ENCODE measurements at places on chromosomes 1 and 21.

DNA sequence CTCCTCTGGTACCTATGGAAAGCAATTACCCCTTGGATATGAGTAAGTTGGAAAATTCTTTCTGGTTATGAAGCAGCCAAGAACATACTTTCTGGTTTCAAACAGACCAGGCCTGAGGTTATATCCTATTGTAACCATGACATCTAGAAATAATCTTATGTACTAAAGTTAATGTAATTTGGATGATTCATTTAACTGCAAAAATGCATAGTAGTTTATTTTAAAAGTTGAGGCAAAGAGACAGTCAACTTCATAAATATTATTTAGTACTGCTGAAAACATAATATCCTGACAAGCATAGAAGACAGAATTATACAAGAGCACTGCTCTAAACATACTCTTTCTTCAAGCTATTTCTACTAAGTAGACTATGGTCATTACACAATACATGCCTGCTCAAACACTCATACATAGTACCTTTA lies 25.5 kb downstream of the ODF2L start:
- no peak for DNase-seq

DNA sequence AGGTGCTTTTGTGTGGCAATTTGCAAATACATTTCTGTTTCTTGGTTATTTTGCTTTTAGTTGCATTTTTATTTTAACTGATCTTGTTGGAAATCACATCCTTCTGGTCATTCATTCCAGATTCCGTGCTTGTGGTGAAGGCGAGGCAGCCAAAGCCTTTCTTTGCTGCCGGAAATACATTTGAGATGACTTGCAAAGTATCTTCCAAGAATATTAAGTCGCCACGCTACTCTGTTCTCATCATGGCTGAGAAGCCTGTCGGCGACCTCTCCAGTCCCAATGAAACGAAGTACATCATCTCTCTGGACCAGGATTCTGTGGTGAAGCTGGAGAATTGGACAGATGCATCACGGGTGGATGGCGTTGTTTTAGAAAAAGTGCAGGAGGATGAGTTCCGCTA lies 34.8 kb upstream of the CD101 start:
- no peak for DNase-seq

GRCh38 chr1:183306317-183307042 lies 111.7 kb downstream of the NMNAT2 start:
- no peak for DNase-seq

- no peak for DNase-seq
Measured at GRCh38 chr1:21763694-21764419, 19.1 kb downstream of the USP48 start.

DNA sequence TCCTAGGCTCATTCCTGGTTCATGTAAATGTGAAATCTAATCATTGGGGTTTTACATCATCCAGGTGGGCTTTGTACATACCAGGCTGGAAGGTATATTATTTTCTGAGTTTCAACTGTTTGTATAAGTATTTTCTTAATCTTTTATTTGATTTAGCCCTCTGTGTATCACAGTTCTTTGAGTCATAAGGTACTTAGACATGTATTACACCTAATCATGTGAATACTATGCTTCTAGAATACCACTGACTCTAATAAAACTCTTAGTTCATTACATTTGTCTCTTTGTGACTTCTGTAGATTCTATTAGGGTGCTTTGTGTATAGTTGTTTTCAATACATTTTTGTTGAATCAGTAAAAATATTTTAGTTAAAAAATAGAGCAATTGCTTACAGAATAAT lies 92.8 kb downstream of the ZFYVE9 start:
- no peak for DNase-seq

DNA sequence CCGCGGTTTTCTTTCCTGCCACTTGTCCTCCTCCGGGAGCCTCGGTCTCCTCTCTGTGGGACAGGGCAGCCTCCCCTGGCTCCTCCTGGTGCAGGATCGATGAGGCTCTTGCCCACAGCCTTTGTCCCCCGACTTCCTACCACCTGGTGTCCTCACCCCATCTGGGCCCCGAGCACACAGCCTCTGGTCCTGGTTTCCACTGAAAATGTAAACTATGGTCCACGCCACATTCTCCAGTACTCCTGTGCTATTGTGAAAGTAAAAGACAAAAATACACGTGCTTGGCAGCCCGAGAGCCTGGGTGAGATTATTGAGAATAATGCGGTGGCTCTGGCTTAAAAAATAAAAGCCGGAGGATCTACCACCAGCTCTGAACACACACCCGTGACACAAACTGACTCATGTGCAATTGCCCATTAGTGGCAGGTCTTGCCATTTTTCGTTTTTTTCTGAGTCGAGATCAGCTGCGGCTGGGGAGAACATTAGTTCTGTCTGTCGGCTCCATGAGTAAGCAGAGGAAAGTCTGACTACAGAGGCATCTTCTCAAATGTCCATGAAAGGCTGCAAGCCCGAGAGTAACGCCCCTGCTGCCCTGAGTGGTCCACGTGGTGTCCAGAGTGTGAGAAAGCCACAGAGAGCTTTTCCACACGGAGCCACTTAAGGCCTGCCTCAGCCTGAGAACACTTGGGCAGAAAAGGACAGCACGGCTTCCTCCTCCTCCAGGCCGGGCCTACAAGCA lies 5.7 kb upstream of the COL6A2 start:
- peak; percentile 93 for DNase-seq

- peak; percentile 88 for DNase-seq
Measured at GRCh38 chr1:45769261-45769932, 18.9 kb upstream of the IPP start.

GRCh38 chr1:57345916-57346315 lies 77.9 kb downstream of the DAB1 start:
- no peak for DNase-seq

DNA sequence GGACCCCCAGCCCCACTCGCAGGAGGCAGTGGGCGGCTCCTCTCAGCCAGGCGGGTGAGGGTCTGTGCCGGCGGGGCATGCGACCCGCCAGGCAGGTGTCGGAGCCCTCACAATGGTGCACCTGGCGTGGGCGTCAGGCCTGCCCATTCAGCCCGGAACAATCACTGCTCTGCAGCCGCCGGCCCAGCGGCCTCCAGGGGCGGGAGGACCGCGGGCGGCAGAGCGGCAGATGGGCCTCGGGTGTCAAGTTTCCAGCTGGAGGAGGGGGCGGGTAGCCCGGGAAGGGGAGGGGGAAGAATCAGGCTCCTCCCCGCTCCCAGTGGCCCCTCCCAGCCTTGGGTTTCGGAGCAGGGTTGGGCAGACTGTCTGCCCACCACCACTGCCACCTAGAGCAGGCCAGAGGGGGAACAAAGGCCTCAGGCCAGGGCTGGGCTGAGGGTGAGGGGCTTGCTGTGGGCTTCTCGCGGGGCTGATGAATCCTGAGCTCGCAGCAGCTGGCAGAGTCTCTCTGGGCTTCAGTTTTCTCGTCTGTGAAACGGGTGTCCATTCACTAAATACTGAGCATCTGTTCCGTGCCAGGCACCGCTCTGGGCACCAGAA lies 39.5 kb upstream of the CASZ1 start:
- DNase-seq = peak; percentile 19

DNA sequence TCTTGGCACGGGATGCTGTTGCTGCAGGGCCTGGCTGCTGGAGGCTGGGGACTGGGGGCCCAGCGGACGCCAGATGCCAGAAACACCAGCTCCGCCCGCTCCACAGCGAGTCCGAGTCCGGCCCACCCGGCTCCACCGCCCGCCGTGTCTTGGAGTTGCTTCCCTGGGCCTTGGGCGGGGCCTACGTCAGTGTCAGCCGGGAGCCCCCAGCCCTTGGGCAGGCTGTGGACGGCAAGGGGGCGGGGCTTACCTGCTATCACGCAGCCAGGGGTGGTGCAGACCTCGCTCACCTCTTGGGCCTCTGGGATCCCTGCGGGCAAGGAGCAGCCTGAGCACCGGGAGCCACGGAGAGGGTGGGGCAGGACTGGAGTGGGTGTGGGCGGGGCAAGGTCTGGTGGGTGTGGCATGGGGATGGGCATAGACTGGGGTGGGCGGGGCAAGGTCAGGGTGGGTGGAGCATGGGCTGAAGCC lies 21.8 kb downstream of the MMEL1 start:
- DNase-seq = no peak

GRCh38 chr1:24045771-24046170 lies 65.6 kb upstream of the SRSF10 start:
- DNase-seq = no peak

GRCh38 chr1:178630417-178630816 lies 94.6 kb upstream of the RALGPS2 start:
- DNase-seq = no peak

DNA sequence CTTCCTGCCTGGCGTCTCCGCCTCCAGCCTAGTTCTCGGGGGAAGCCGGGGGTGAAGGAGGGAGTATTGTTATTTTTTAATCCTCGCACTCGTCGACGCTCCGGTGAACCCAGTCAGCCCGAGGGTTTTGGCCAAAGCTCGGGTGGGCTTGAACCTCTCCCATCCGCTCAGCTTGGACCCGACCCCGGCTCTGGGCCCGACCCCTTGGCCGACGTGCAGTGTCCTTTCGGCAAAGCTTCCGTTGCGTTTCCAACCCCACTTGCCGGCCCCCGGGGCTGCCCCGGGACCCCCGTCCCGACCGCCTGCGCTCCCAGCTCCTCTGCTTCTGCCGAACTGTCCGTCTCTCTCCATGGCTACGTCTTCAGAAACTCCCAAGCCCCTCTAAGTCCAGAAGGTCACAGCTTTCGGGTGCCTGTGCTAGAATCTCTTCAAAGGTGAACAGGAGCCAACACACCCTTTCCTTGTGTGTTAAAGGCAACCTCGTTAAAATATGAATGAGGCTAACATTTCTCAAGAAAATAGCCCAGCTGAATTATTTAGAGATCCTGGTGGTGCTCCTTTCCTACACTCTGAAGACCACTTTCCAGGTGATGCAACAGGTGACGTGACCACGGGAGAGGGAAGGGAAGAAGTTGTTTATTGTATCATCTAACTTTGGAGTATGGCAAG lies 647 bp downstream of the DESI2 start:
- no peak for DNase-seq

GRCh38 chr1:40107290-40107959 lies 10.4 kb upstream of the PPT1 start:
- DNase-seq = no peak

GRCh38 chr1:185788386-185788785 lies 54.2 kb downstream of the HMCN1 start:
- DNase-seq = no peak

GRCh38 chr1:159120317-159120716 lies 43.8 kb upstream of the AIM2 start:
- no peak for DNase-seq

GRCh38 chr21:29082046-29082815 lies 8.8 kb upstream of the CCT8 start:
- no peak for DNase-seq

- no peak for DNase-seq
Measured at GRCh38 chr1:22681556-22682276, 28.7 kb downstream of the C1QB start.

- DNase-seq = no peak
Measured at GRCh38 chr1:107949467-107950253, 15.3 kb downstream of the VAV3 start.

- DNase-seq = no peak
Measured at GRCh38 chr1:49333906-49334305, 557.2 kb upstream of the BEND5 start.

GRCh38 chr1:205800981-205801703 lies 11.9 kb downstream of the SLC41A1 start:
- no peak for DNase-seq

DNA sequence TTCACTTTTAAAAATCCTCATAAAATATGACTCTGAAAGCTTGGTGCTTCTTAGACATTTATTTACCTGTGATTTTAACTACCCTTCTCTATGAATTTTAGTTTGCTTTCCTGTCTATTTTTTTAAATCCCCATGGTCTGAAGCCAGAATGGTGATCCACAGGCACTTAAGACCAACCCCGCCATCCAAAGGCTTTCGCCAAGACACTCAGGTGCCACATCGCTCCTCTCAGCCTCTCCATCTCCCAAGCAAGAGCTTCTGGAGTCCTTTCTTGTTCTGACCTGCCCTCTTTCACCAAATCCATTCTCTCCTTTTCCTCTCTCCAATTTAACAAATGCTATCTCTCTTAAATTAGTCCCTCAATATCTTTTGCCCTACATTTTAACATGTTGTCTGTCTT lies 464.6 kb downstream of the PCP4 start:
- DNase-seq = no peak

GRCh38 chr21:41098481-41099042 lies 69.4 kb upstream of the BACE2 start:
- no peak for DNase-seq

GRCh38 chr1:221503268-221503667 lies 238.6 kb downstream of the DUSP10 start:
- DNase-seq = no peak

DNA sequence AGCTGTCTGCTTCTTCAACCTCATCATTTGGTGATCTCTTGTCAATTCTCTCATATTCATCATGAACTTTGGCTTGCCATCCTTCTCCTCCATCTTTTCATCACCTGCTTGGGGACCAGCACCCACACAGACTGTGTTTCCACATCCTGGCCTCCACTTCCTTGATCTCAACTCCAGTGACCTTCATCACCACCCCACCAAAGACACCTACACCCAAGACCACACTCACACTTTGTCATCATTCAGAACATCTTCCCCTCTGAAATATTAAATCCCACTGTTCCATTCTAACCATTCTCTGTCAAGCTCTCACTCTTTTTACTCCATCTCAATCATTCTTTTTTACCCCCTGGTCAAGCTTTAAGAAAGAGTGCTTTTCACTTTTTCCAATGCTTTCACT lies 115.5 kb upstream of the VAV3 start:
- no peak for DNase-seq

GRCh38 chr1:223133306-223133823 lies 9.7 kb downstream of the TLR5 start:
- no peak for DNase-seq

DNA sequence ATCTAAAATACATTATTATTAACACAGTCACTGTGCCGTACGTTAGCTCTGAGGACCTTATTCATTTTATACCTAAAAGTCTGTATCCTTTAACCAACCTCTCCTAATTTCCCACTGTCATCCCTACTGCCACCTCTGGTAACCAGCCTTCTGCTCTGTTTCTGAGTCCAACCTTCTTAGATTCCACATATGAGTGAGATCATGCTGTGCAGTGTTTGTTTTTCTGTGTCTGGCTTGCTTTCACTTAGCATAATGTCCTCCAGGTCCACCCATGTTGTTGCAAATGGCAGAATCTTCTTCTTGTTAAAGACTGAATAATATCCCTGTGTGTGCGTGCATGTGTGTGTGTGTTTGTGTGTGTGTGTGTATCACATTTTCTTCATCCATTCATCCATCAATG lies 64.2 kb downstream of the ETS2 start:
- peak; percentile 33 for DNase-seq

GRCh38 chr1:204834752-204835151 lies 35.9 kb upstream of the NFASC start:
- DNase-seq = no peak

GRCh38 chr1:30384286-30385245 lies 338.8 kb downstream of the MATN1 start:
- DNase-seq = no peak

DNA sequence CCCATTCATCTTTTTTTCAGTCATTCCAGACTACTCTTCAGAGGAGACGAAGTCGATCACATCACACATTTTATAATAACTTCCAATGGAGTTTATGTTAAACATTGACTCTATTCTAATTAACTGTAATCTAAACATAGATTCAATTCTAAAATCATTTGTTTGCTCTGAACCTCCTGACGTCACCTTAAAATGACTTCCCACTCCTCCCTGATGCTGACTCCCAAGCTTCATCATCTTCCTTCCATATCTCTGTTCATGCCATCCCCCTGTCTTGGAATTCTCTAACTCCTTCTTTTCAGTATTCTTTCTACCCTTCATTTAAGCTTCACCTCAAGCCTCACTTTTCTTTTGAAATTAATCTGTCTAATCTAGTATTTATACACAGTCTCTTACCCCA lies 45.1 kb upstream of the PLPPR5 start:
- no peak for DNase-seq

- DNase-seq = peak; percentile 54
Measured at GRCh38 chr1:54273092-54273794, 73.3 kb downstream of the MRPL37 start.
